ENCODE measurements at places on chromosomes 2 and 18.

GRCh38 chr2:85913884-85914881, 25.4 kb upstream of the ST3GAL5 start:
- no peak for DNase-seq

GRCh38 chr2:236367506-236368289, 103.5 kb upstream of the ASB18 start:
- DNase-seq = no peak

- DNase-seq = no peak
Measured at GRCh38 chr18:5467671-5468070, 76.1 kb downstream of the EPB41L3 start.

- no peak for DNase-seq
Measured at GRCh38 chr2:101667823-101668222, 29.7 kb upstream of the MAP4K4 start.

- DNase-seq = no peak
Measured at GRCh38 chr2:232903989-232904388, 33.9 kb downstream of the SNORC start.

GRCh38 chr2:75703589-75704287, 7.0 kb downstream of the GCFC2 start:
- DNase-seq = no peak

DNA sequence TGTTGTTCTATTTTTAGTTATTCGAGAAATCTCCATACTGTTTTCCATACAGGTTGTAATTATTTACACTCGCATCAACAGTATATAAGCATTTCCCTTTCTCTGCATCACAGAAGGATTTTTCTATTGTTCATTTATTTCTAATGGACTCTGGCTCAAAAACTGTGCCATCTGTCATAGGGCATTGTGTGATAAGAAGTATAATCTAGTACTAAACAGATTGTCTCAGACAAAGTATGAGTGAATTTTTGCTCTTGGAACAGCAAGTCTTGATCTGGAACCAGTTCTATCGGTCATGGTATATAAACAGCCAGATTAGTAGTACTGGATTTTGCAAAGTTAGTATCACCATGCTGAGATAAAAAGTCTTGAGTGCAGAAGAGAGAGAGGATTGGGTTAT, 145.8 kb downstream of the KIAA1328 start:
- no peak for DNase-seq

GRCh38 chr2:233846387-233847247, 7.7 kb downstream of the HJURP start:
- no peak for DNase-seq

GRCh38 chr18:70991577-70991976, 702.7 kb downstream of the SOCS6 start:
- DNase-seq = no peak

DNA sequence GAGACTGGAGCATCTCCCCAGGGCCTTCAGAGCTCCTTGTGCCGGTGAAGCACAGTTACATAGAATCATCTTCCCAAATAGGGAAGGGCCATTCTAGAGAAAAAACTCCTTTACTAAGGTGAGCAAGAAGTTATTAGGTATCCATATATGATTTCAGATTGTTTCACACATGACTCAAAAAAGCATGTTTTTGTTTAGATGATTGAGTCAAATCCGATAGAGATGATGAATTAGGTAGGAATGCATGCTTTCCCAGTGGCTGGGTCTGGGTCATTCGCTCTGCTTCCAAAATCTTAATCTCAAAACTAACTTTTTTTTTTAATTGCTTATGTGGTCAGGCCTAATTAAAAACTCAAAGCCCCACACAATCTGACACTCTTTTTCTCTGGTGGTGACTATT, 3.8 kb downstream of the NT5C1B start:
- no peak for DNase-seq

DNA sequence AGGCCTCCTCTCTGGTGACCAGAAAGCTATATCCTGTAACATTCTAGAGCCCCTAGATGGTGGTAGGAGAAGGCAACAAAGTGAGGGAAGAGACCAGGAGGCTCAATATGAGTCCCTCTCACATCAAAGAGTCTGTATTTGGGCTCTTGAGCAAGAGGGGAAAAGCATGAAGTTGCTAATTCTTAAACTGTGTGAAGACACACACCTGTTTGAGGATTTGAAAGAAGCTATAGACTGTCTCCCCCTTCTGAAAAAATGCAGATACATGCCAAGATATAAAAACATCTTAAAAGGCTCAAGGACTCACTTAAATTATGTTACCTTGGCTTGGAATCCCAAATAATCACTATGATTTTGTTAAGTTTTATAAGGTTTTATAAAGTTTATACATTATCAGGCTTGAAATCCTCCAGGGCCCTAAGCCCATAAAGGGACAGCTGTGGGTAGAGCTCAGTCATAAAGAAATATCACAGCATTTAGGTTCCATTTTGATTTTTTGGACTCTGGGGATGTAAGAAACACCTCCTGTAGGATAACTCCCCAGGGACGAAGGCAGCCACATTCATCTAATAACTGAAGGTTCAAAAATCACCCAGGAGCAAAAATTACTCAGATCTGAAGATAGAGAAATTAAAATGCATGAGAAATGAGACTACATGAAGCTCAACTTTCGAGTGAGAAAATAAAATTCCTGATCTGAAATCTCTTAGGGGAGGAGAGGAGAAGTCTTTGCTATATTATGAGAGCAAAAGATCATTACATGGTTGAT, 136.1 kb upstream of the LGALSL start:
- no peak for DNase-seq

DNA sequence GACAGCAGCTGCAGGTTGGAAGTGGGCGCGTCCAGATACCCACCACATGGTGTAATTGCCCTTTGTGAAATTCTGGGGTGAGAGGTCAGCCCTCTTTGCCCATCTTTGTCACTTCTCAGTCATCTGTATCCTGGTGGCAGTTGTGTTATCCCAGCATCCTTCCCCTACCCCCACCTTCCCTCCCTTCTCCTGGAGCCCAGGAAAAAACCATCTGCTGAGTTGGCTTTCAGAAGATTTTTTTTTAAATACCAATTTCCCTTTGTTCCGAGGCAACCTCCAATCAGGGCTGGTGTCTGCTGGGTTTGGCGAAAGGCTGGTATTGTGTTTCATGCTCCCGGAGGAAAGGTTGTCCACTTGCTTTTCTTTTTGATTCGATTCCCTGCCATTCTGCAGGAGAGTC, 35.2 kb downstream of the SETBP1 start:
- DNase-seq = no peak

DNA sequence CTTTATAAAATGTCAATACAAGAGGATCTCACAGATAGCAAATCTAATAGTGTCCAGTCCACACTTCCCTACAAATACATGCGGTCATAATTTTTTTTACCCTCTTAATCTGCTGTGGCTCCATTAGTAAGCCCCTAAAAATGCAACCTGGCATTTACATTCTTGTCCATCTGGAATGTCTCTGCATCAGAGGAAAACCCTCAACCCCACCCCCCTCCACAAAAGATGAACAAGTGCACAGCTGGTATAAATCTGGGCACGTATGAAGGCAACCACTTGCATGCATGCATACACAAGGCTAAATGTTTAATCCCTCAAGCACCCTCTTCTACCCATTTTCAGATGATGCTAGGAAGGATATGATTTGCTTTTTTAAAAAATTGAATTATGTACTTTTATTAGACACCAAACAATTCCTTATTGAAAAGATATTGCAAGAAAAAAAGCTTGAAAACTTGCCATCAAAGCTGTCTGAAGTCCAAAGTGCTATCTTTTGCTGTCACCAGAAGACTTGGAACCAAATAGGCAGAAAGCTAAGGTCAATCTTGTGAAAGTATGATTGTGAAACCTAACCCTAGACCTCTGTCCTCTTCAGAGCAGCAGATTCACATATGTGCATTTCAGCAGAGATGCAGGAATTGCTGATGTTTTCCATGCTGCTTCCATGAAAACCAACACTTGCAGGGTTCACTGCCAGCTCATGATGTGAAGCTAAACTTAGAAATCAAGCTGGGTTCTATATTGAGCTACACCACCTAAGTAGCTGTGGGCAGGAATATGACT, 39.0 kb downstream of the IRS1 start:
- DNase-seq = no peak

DNA sequence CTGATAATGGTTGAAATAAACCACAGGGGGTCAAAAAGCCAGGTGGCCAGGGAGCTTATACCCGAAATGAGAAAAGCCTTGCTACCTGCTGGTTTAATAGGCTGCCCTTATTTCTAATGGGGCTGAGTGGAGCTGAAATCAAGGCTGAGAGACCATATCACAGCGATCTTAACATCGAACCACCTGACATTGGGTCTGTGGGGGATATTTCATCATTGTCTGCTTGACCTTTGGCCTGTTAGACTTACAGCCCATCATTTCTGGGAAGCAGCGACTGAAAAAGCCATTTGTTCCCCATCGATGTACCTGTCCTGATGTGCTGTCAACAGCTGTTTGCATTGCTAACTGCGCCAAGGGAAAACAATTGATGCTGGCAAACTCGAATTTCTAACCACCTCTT, 199.7 kb upstream of the SLC14A2 start:
- no peak for DNase-seq

DNA sequence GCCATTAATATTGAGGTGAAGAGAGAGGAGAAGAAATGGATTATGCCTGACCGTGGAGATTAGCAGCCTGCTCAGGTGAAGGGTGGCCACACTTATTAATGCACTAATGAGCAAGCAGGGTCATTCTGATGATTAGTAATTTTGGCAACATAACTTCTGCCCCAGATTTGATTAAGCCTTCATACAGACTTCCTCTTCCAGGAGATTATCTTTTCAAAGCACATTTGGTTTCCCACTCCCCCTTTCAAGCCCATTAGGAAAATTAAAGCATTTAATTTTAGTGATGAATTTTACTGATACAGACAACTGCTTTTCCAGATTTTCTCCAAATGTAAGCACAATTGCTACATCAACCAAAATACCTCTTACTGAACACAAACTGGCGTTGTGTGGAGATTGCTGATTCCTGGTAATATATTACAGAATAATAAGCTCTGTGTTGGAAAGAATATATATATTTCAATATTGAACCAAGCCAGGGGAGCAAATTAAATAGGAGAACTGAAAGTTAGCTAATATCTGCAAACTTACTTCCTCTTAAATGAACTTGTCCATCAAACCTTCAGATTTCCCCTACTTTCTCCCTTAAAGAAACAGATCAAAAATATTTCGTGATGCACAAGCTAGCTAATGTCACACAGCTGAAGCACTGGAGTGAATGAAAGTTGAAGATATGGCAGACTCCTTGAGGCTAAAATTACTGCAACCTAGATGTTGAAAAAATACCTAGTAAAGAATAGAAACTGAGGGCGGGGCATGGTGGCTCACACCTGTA, 140.8 kb downstream of the FAM210A start:
- no peak for DNase-seq

- no peak for DNase-seq
Measured at GRCh38 chr18:3725115-3725514, 275.1 kb downstream of the TGIF1 start.

GRCh38 chr2:137947728-137948336, 16.4 kb upstream of the HNMT start:
- no peak for DNase-seq

Measured in left renal pelvis (tissue), 4 donors.